ENCODE measurements at places on chromosomes 4 and X.

- no peaks in the 10 kb centered on the region for H3K4me1 ChIP-seq
- no peak overlapping the region for H3K27ac ChIP-seq
- no peaks in the 10 kb centered on the region for H3K36me3 ChIP-seq
- no peak overlapping the region for H3K4me3 ChIP-seq
- no peak for DNase-seq
- H3K27me3 ChIP-seq, result no peaks in the 10 kb centered on the region
Observed at GRCh38 chr4:20326460-20326859, 74.8 kb downstream of the SLIT2 start.

DNA sequence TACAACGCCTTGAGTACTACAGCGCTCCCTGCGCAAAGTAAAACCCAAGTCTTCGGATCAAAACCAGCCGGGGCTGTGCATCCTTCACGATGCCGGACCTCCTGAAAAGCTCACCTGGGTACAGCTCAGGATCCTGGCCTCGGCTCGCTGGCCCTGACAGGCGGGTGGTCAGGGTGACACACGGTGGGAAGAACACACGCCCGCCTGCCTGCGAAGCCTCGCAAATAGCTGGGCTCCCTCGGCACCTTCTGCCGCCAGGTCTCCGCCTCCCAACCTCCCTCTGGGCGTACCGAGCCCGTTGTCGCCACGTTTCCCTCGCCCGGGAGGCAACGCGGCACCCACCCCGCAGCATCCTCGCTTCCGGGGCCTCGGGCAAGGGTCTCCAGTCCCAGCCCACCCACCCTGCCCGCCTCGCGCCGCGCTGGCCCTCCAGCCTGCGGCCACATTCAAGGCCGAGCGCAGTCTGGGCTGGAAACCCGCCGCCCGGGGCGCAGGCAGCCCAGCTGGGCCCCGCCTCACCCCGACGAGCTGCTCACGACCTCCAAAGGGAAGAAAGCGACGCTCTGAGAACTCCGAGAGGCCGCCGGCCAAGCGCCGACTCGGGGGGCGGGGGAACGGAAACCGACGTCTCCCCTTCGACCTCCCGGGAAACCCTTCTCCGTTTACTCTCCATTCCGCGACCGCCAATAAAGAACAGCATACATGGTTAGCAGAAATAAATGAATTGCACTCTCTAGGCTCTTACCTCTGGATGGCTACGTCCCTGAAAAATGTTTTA, 511 bp downstream of the PPM1K start:
- H3K36me3 ChIP-seq, result no peaks in the 10 kb centered on the region
- peak overlapping the region; percentile 99 for H3K27ac ChIP-seq
- H3K27me3 ChIP-seq, result no peaks in the 10 kb centered on the region
- peak overlapping the region; percentile 81 for H3K4me3 ChIP-seq
- peaks cover 25% of the 10 kb centered on the region for H3K4me1 ChIP-seq
- DNase-seq, result peak; percentile 19

GRCh38 chr4:184499996-184500395, 25.6 kb upstream of the IRF2 start:
- H3K27ac ChIP-seq, result no peak overlapping the region
- no peaks in the 10 kb centered on the region for H3K4me1 ChIP-seq
- no peaks in the 10 kb centered on the region for H3K27me3 ChIP-seq
- no peak overlapping the region for H3K4me3 ChIP-seq
- DNase-seq, result no peak
- no peaks in the 10 kb centered on the region for H3K36me3 ChIP-seq

DNA sequence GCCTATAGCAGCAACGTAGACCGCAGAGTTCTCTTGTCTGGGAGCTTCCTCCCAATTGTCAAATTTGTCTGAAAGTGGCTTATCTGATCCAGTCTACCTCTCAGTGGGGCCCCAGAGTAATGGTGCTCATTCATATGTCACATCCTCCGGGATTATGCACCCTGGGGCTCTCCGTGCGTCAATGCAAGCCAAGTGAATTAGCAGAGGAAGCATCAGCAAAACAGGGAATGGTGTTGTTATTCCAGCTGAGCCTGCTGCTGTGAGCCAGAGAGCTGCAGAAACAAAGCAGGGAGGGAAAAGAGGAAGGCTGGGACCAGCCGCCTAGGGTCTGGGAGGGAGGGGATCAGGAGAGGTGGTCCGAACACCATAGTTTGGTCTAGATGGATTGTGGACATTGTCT, 95.2 kb downstream of the CLNK start:
- H3K27ac ChIP-seq, result no peak overlapping the region
- H3K27me3 ChIP-seq, result no peaks in the 10 kb centered on the region
- no peak overlapping the region for H3K4me3 ChIP-seq
- no peaks in the 10 kb centered on the region for H3K4me1 ChIP-seq
- DNase-seq, result no peak
- no peaks in the 10 kb centered on the region for H3K36me3 ChIP-seq

GRCh38 chr4:140291259-140291658, 82.2 kb upstream of the SCOC start:
- no peaks in the 10 kb centered on the region for H3K36me3 ChIP-seq
- H3K4me3 ChIP-seq, result no peak overlapping the region
- no peak for DNase-seq
- H3K27me3 ChIP-seq, result no peaks in the 10 kb centered on the region
- no peak overlapping the region for H3K27ac ChIP-seq

Measured in gastrocnemius medialis (tissue), 4 donors.